ENCODE measurements at places on chromosomes 2 and 18. TPM values are rescaled to one million over a fixed set of nuclear protein-coding genes. Genes with fewer than 3 reads are reported as not detected.

DNA sequence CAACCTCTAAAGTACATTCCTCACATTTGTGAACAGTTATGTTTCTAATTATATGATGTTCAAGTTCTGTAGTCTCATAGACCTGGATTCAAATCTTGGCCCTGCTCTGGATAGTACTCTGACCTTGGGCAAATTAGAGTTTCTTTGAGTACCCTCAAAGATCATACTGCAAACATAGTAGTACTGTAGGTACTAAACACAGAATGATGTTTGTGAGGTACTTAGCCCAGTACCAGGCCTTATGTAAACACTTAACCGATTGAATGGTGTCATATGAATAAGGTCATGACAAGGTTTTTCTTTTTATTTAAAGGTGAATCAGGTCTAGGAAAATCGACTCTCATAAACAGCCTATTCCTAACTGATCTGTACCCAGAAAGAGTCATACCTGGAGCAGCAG, 19.1 kb downstream of the SEPTIN2 start:
- DNase-seq: no peak

DNA sequence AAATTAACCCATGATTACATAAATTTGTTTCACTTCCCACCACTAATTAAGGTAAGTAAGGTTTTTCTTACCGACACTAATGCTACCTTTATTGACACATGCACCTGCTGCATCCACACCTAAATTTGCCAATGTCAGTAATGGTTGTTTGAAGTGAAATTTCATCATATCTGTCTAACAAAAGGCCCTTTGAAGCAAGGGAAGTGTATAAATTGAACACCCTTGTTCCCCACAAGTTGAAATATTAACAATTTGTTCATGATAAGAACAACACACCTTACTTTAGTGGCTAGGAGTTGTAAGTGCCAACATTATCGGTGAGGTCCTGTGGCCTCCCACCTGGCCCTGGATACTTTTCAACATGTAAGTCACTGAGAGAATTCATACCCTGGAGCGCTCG, 116.3 kb upstream of the CDCA7 start:
- DNase-seq: no peak

DNA sequence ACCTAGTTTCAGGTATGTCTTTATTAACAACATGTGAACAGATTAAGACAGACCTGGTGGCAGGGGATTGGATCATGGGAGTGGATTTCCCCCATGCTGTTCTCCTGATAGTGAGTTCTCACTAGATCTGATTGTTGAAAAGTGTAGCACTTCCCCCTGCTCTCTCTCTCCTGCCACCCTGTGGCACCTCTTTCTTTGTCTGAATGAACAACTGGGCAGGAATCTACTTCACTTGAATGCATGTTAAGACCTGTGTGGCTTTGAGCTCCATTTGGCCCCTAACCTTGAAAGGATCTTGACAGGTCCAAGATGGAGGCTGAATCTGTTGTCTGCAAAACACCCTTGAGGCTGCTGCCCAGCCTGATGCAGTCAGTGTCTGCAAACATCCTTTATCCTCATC, 194.4 kb downstream of the RNF144A start:
- DNase-seq: peak; percentile 23

GRCh38 chr2:15677141-15677843, 85.6 kb downstream of the DDX1 start:
- peak; percentile 74 for DNase-seq

The APLF gene
- 16.9 TPM for total RNA-seq

The TMEM17 gene
- total RNA-seq: 2.4 TPM
